ENCODE measurements at places on chromosomes 3 and 15.

GRCh38 chr3:175404027-175404426, 544.9 kb downstream of the NAALADL2 start:
- DNase-seq = no peak

DNA sequence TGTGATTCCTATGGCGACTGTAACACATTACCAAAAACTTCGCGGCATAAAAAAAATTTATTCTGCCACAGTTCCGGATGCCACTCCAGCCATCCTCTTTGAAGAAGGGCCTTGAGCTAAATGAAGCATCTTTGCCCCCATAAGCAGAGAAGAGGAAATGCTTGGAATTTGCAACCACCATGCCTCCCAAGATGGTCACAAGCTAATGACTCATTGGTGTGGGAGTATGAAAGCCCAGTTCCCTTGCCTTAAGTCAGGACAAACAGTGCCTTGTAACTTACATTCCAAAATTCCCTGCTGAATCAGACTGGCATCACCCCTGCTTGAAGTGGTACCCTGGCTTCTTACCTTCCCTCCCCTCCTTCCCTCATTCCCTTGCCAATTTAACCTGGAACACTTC, 1077.4 kb downstream of the EPHA3 start:
- no peak for DNase-seq

DNA sequence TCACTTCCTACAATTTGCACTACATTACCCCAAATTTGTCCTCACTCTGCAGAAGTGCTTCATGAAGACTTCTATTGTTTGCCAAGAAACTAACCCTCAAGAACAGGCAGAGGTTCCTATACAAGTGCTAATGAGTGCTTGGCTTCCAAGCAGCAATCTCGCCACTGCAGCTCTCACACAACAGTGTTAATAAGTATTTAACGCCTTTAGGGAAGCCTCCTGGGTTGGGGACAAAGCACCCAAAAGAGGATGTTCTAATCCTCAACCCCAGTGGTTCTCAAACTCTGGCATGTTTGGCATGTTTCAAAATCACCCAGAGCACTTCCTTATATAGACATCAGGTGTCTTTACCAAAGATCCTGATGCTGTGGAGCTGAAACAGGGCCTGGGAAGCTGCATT, 64.6 kb downstream of the ZIC4 start:
- no peak for DNase-seq

- DNase-seq = no peak
These were observed 609.8 kb upstream of the BCHE start for GRCh38 chr3:166446986-166447385.

- no peak for DNase-seq
These were observed 841.0 kb downstream of the OTOL1 start for GRCh38 chr3:162337630-162338029.

- peak; percentile 90 for DNase-seq
These were observed at the start of gene MEIS2 for GRCh38 chr15:37100109-37100965. Gene MEIS2 (minus strand): TSS chr15:37100549. CDS start chr15:37099466, 1,083 bp downstream.

DNA sequence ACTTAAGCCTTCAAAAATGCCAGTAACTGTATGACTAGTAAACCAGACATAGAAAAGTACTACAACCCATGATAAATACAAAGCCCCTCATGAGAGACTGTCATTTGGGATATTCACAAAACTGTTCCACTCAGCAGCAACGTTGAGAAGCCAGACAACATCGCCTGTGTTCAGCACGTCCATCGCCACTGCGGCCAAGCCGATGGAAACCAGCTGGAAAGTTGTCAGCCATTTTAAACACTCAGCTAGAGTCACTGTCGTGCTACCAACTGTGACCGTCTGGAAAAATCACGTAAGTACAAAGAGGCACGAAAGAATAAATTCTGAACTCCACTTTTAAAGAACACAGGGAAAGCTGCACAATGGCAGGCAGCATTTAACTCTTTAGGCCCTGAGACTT, 340.7 kb upstream of the WNT5A start:
- no peak for DNase-seq

GRCh38 chr3:152040319-152040718, 166.9 kb downstream of the SUCNR1 start:
- no peak for DNase-seq

- DNase-seq = no peak
These were observed 265.4 kb upstream of the HES1 start for GRCh38 chr3:193870376-193871219.

- DNase-seq = no peak
These were observed 202.4 kb upstream of the ICE2 start for GRCh38 chr15:60681353-60681752.

GRCh38 chr15:43934480-43934879, 107.7 kb downstream of the WDR76 start:
- DNase-seq = no peak

- no peak for DNase-seq
These were observed 58.3 kb downstream of the CACNA1D start for GRCh38 chr3:53552730-53553129.

DNA sequence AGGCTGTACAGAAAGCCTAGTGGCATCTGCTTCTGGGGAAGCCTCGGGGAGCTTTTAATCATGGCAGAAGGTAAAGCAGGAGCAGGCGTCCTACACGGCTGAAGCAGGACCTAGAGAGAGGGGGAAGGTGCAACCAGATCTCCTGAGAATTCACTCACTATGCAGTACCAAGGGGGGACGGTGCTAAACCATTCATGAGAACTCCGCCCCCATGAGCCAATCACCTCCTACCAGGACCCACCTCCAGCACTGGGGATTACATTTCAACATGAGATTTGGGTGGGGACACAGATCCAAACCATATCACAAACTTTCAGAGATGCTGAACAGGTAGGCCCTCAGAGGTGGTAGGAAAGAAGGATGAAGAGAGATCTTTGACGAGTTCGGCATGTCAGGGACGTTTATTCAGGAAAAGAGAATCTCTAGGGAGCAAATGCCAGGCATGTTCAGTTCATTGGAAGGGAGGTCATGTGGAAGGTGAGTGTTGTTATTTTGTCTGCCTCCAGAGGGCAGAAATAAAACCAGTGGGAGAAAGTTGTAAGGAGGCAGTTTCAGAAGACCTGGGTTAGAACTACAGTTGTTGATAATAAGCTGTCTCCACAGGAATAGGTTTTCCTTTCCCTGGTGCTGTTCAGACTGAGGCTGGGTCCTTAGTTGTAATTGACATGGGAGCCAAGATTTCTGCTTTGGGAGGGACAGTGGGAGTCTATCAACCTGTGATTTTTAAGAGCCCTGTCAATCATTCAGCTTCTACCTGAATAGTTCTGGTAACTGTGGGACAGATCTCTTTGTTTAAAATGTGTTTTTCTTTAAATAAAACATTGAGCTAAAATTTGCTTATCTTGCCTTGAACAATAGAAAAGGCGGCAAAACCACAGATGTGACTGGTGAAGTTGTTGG, 4.3 kb upstream of the FNDC3B start:
- DNase-seq = no peak

DNA sequence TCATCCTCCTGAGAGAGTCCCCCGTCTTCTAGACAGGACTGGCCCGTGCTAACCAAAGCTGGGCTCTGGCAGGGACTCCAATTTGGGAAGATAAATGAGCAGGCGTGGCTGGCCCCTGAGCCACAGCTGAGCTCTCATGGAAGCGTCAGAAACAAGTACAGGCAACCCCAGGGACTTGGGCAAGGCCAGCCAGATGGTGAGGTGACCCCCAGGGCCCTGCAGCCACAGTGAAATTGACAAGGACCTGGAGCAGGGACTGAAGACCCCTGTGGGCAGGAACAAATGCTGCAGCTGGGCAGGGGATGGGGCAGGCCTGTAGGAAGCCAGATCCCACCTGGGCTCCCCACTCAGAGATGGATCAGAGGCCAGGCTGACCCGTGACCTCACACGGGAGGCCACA, 32.8 kb upstream of the CGNL1 start:
- no peak for DNase-seq

- DNase-seq = no peak
These were observed 3.0 kb upstream of the ZMAT3 start for GRCh38 chr3:179074656-179075055.
